GM18507 (cell line): ENCODE measurements at places on chromosomes 1 and 21.

- DNase-seq = no peak
These were observed 124.5 kb downstream of the TBX15 start for GRCh38 chr1:118863688-118864087.

- no peak for DNase-seq
These were observed 14.4 kb upstream of the THEM5 start for GRCh38 chr1:151867765-151868411.

DNA sequence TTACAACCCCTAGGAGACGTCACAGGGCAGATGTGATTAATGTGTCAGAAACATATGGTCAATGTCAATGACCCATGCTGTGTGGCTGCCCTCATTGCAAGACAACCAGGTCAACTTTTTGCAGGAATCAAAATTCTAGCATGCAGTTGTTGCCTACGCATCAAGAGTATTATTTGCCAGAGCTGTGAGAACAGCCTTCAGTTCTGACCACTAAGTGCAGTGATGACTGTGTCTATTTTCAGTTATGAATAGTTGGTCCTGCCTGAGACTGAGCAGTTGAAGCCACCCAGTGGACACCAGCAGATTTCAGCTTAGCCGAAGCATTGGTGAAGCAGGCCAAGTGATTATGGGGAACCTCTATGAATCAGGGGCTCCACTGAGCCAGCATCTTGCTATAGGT is 47.3 kb downstream of the LYPLAL1 start:
- no peak for DNase-seq

- no peak for DNase-seq
These were observed 25.0 kb downstream of the TATDN3 start for GRCh38 chr1:212816567-212817278.

- DNase-seq = no peak
These were observed 38.0 kb upstream of the COL24A1 start for GRCh38 chr1:86194491-86195034.

GRCh38 chr1:246232126-246232525 is 275.0 kb downstream of the SMYD3 start:
- DNase-seq = no peak

- DNase-seq = no peak
These were observed 65.0 kb upstream of the SLC22A15 start for GRCh38 chr1:115911294-115911693.

DNA sequence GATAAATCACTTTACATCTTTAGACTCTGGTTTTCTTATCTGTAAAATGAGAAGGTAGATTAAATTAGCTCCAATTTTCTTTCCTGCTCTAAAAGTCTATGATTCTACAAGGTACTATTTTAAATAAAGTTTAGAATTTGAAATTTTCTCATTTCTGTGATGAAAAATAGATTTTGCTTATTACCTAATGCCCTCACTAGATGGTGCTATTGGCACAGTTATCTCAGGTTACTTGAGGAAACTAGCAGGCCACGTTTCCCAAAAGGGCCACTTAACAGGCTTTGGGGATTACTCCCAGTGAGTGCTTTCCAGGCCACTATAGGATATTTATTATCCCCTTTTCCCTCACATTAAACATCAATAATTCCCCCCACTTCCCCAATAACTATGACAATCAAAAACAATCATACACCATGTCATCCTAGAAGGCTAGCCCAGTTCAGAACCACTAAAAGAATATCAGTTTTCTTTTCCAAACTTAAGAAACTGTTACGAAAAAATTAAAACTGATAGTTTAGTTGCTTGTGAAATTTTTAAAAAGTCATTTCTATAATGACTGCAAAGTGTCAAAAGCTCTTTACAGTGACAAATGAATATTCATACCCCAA is 30.6 kb downstream of the OMA1 start:
- DNase-seq = peak; percentile 7

GRCh38 chr1:15296585-15297321 is 49.7 kb downstream of the FHAD1 start:
- DNase-seq = no peak

GRCh38 chr1:91997607-91998195 is 32.1 kb upstream of the EPHX4 start:
- no peak for DNase-seq
